ENCODE measurements at places on chromosomes 12 and 14.

GRCh38 chr14:92958373-92959188 lies 35.6 kb downstream of the CHGA start:
- DNase-seq: no peak

- DNase-seq: no peak
These were observed 711.9 kb downstream of the C12orf50 start for GRCh38 chr12:87317302-87317701.

GRCh38 chr12:42977451-42978230 lies 388.1 kb upstream of the PRICKLE1 start:
- DNase-seq: no peak

DNA sequence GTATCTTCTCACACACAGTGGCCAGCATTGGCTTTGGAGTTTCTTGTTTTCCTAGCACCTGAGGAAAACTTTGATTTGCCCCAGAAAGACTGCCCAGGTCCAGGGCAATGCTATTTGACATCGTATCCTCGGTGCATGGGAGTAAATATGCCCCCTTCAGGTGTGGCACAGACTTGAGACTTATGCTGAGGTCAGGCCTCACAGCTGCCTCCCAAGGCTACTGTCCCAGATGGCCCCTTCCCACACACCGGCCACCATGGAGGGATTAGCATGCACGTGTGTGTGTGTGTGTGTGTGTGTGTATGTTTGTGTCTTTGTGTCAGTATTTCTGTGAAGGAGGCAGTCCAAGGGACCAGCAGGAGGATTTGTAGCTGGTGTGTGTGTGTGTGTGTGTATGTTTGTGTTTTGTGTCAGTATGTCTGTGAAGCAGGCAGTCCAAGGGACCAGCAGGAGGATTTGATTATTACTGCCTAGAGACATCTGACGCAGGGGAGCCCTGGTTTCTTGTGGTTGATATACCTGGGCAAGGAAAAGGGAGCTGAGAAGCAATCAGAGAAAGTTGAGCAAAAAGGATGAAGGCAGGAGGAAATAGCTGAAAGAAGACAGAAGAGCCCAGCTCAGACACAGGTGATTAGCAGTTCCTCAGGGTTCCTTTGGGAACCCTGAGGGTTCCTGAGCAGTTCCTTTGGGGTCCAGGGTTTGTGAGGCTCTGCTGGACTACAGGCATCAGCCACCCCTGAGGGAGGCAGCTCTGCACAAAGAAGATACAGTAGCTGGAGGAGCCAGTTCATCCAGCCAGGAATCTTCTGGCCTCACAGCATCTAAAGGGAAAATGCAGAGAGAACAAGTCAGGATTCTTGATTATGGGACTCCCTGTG lies 42.2 kb downstream of the COX16 start:
- DNase-seq: no peak

DNA sequence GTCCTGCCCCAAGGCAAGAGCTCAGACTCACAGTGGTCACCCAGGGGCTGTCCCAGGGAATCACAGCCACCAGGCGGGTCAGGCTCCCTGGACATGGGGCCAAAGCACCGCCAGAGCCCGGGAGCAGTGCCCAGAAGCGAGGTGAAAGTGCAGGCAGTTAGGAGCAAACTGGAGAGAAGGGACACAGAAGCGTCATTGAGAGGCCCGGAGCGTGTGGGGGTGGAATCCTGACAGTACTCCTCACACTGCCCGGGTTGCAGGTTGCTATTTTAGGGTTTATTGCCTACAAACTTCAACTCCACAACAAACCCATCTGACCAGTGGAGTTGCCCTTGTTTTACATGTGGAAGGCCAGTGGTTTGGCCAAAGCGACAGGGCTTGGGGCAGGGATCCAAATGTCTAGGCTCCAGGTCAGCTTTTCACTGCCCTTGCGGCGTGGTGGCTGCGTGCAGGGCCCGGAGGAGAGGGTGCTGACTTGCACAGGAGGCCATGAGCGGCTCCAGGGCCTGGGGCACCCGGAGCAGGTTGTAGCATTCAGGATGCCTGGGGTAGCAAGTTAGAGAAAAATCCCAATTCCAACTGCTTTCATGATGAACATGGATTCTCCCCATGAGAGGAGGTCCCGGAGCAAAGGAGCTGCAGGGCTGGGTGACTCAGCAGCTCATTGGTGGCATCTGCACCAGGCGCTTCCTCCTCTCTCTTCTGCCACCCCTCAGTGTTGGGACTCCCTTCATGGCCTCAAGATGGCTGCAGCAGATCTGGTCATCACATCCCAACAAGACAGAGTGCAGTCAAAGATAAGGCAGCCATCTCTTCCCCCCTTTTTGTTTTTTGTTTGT lies 112.3 kb upstream of the NCOR2 start:
- DNase-seq: peak; percentile 63

DNA sequence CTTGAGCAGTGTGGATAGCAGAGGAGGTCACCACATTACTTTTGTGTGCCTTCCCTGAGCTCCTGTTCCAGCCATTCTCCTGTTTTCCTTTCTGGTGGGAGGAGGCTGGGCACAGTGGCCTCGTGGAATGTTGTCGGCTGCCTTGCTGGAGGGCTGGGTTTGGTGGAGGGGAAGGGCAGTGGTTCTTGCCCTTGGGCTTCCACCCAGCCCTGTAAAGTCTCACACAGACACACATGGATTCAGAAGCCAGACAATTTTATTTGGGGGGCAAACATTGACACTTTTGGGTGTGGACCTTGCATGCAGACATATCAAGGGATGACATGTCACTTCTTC lies 866 bp downstream of the NPFF start:
- DNase-seq: no peak

- no peak for DNase-seq
These were observed 121.3 kb upstream of the NUDT4 start for GRCh38 chr12:93256256-93256969.

DNA sequence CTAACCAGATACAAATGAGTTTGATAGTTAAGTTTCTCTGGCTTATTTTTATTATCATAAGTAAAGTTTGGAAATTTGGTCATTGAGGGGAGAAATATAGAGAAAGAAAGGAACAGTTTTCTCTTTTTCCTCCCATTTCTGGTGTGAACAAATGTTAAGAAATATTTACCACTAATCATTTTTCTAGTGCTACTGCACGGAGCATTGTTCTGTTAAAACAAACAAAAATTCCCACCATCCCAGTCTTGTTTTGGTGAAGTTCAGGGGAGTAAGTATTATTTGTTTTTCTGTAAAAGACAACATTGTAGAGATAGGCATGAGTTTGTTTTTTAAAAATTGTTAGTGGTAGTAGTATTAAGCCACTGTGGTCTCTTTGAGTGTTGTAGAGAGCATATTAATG lies 135.3 kb downstream of the FGD4 start:
- no peak for DNase-seq

- no peak for DNase-seq
These were observed 139.3 kb upstream of the PRMT8 start for GRCh38 chr12:3351731-3352130.

GRCh38 chr14:30971586-30971985 lies 53.9 kb upstream of the AP4S1 start:
- DNase-seq: no peak

GRCh38 chr12:115636546-115636945 lies 640.9 kb downstream of the MED13L start:
- DNase-seq: no peak

DNA sequence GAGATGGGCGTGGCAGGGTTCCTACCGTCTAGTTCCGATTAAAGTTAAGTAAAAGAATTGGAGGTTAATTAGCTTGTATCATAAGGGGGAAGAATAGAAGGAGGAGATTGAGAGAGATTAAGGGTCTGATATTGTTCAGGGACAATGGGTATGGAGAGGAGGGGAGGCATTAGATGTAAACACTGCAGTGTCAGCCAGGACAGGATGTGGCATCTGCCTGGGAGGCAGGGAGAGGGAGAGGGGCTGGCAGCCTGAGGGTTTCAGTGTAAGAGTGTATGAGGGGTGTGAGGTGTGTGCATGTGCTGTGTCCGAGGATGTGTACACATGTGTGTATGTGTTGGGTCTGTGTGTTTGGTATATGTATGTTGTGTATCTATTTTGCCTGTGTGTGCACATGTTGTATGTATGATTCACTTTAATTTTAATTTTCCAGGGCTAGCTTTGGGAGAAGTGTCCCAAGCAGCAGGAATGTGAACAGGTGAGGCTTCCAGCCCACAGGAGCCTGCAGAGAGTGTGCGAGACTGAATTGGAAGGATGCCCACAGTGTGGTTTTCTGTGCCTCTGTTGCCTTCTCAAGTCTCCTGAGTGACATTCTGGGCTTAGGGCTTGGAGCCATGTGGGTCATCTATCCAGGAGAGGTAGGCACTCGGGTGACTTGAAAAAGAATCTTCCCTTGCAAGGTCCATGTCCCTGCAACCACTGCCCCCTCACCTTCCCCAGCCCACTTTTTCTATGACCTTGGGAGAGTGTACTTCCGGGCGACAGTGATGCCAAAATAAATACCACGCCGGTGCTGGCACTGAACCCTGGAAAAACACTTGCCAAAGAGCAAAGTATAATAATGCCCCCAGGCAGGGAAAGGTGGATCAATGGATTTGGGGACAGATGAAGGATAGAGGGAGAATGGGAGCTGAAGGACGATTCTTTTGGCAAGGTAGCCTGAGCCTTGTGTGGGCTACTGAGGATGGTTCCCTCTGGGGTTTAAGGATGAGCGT lies 36.8 kb upstream of the DCD start:
- no peak for DNase-seq

DNA sequence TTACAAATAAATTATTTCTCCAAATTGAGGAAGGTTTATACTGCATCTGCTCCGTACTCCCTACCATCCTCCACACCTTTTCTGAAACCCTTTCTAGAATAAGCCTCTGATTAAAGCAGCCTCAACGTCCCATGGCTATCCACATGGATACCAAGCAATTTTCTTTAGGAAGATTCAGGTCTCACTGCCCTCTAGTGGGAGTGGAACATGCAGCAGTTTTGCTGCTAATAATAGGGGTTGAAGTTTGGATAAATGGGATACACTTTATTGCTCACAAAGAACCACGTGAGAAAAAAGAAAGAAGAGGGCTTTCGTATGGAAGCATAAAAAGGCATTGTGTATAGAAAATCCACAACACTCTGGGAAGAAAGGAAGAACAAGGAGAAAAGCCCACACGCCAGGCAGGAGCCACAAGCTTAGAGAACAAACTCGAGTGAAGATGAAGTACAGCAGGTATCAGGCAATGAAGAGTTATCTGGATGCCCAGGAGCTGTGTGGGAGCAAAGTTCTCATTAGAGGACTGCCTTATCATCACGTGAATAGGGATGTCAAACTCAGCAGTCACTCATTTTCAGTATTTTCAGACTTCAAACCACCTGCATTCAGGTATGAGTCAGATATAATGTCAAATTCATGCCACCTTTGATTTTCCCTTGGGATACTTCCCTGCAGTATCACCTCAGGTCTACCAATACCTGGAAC lies 45.8 kb downstream of the CCER1 start:
- no peak for DNase-seq

DNA sequence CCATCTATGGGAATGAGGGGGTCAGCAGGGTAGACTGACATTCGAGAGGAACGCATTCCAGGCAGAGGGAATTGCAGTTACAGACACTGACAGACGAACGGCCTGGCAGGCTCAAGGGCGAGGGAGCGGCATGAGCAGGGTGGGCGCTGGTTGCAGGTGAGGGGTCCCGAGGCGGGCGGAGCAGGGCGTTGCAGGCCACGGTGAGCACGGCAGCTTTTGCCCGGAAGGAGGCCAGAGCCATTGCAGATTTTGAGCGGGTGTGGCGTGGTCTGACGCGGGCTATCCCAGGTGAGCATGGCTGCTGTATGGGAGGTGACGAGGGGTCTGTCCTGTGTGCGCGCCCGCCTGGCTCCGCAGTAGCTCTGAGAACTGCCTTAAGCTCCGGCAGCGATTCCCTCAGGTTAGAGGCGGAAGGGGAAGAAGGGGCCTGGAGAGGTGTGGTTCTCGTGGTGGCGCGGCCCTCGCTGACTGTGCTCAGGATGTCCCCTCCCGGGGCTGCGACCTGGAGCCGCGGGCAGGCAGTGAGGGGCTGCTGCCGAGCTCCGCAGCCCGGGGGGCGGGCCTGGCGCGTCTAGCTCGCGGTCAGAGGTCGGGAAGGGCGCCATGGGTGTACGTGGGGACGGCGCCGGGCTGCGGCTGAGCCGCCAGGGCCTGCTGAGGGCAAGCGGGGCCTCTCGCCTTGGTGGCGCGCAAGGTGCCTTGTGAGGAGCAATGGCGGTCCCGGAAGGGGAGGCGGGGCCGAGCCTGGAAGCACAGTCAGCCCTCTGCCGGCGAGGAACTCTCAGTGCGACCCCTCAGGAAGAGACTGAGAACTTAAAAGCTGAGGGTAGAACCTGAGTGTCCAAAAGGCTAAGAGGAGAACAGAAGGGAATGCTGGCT lies 177.1 kb downstream of the CACNA1C start:
- no peak for DNase-seq

DNA sequence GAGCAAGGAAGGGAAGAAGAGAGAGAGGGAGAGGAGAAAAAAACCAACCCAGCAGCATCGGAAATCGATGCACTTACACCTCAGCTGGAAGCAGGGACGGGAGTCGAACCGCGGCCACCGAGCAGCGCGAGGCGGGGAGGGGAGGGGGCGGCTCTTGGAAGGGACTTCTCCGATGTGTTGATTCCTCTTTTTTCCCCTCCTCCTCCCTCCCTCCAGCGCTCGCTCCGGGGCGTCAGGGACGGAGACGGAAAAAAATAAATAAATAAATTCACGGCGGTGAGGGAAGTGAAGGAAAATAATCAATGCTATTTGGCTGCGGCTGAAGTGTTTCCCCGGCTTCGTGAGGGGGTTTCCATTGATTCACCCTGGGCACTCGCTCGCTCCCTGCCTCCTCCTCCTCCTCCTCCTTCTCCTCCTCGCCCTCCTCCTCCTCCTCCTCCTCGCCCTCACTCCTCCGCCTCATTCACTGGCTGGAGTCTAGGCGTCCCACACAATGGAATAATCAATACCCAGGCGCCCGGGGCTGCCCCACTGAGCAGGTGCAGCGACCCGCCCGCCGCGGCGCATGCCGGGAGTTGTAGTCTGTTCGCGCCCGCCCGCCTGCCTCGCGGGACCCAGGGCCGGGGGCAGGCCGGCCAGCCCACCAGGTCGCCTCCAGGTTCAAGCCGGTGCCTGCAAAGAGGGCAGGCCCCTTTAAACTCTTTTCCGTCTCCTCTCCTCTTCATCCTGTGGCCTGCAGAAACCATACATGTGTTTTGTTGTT lies at the start of gene ZFHX2:
Gene ZFHX2, minus strand, starts transcription at position 500 of the 763 bp plus-strand sequence. CDS start 16,440 bp downstream, outside the sequence.
- peak; percentile 45 for DNase-seq

- no peak for DNase-seq
These were observed 7.8 kb downstream of the RNASE1 start for GRCh38 chr14:20794644-20795369.

GRCh38 chr14:27739657-27740156 lies 1026.9 kb upstream of the FOXG1 start:
- DNase-seq: no peak

Data from tibial nerve (tissue), 4 donors.